ENCODE measurements at places on chromosomes 1 and 21.

- no peak for DNase-seq
Observed at GRCh38 chr1:30419831-30420230, 303.6 kb downstream of the MATN1 start.

- DNase-seq, result no peak
Observed at GRCh38 chr1:209456878-209457277, 126.6 kb upstream of the CAMK1G start.

- no peak for DNase-seq
Observed at GRCh38 chr1:223853748-223854147, 8.0 kb upstream of the TP53BP2 start.

- DNase-seq, result no peak
Observed at GRCh38 chr1:50295566-50295965, 127.7 kb downstream of the DMRTA2 start.

GRCh38 chr1:24805534-24806301 lies 60.5 kb downstream of the CLIC4 start:
- DNase-seq, result no peak

DNA sequence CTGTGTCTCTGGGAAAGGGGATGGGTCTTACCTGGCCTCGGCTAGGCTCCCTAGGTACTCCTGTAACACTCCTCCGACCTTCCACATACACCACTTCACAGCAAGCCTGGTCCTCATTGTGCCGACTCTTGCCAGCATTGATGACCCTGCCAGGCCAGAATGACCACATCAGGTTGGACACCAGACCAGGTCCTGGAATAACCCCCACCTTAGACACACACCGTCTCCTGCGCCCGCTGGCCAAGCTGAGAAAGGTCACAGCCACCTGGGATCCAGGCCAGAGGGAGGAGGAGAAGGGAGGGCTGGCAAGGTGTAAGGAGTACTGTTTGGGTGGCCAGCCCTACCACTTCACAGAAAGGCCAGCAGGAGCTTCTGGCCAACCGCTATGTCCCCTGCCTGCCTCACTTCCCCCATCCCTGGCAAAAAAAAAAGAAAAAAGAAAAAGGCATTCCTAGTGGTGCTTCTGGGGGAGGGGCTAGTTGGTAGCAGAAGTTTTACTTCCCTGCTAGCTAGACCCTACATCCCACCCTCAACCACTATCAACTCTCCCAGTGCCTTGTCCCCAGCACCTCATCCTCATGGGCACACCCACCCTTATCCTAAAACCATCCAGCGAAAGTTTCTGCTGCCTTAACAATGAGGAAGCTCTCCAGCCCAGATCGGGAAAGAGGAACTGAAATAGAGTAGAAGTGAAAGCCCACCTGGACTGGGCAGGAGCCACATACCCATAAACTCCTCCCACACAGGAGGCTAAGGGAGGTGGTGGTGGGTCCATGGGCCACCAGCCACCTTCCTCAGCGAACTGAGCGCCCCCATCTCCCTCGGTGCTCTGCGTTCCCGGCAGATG lies 1.4 kb downstream of the PPM1J start:
- DNase-seq, result no peak

GRCh38 chr1:95509989-95510388 lies 276.0 kb downstream of the RWDD3 start:
- no peak for DNase-seq

DNA sequence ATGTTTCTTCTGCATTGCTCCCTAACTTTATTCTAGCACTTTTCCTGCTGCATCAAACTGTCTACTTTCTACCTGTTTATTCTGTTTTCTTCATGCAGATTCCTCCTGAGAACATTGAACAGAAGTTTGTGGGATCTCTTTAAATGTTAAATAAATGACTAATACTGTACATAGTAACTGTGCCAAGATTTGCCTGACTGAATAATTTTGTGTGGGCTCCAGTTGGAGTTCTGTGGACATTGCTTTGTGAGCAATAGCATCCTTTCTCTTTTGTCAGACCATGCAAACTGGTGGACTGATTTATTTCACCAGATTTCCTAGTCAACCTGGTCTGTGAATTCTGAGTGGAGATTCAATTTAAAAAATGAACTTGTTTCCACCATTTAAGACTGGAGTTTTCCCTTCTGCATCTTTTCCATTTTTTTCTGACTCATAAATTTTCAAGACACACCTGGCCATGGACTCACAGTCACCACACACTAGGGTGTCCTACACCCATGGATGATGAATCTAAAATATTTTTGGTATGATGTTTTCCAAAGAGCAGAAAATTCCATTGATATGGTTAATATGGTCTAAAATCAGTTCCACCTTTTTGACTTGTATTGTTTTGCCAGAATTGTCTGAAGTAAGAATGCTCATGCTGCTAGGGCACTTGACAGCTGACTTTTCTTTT lies 140.7 kb upstream of the SPAG17 start:
- DNase-seq, result no peak

DNA sequence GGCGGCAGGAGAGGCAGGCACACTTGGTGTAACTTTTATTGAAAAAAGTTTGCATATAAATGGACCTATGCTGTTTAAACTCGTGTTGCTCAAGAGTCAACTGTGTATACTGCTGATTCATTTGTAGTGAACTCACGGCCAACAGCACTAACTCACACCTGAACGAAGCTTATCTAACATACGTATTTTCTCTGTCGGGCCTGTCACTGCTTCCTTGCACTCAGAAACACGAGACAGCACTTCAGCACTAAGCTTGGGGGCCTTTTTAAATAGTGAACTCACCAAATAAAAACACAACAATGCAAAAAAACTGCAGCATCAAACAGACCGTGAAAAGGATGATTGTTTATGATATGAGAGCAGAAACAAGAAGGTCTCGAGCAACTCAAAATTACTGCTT lies 58.9 kb upstream of the NEK2 start:
- DNase-seq, result no peak

DNA sequence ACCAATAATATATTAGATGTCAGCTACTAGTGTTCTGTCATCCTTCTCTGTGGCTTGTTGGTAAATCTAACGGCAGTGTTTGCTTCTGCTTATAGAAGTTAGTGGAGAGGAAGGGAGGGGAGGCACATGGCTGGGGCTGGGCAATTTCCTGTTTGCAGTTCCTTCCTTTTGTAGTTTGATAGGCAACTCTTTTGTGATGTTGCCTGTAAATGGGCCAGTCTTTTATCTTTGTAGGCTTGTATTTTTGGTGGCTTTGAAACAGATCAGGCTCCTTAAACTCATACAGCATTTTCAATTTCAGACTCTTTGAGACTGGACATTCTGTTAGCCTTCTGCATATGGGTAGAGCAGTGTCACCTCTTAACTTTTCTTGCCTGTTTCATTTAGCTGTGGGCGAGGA lies 48.1 kb downstream of the CDC14A start:
- no peak for DNase-seq

DNA sequence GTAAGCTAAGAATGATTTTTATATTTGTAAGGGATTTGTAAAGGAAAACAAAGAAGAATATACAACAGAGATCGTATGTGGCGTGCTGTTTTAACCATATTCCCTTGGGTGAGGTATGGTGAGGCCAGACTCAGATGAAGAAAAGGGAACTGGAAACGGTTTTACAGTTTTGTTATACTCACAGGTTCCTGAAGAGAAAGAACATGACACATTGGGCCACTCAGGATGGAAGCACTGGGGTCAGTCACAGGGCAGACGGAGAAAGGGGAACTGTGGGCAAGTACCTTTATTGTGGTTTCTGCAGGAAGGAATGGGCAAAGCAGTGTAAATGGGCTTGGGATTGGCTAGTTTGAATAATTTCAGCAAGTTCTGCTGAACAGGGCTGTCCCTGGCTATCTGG lies 177.4 kb downstream of the LBR start:
- no peak for DNase-seq

DNA sequence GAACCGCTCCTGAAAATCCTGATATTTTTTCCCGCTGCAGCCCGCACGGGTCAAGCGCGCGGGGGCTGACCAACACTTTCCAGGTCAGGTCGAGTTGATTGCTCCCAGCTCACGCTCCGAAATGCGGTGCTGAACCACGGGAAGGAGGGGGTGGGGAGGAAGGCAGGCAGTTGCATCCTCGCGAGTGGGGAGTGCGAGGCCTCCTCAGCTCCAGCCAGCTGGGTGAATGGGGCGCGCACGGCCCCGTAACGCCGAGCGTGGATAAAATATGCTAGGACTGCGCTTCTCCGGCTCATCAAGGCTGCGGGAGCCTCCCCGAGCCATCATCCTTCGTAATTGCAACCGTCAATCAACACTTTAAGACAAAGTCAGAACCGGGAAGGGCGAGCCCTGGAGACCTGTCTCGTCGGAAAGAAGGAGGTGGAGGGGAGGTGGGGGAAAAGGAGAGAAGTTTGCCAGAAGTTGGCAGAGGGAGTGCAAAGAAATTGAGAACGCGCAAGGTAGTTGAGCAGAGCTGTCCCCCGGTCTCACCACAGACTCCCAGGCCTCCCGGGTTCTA lies 8.0 kb downstream of the NR5A2 start:
- no peak for DNase-seq

- DNase-seq, result no peak
Observed at GRCh38 chr1:234639961-234640360, 30.0 kb upstream of the IRF2BP2 start.

GRCh38 chr1:42999308-42999707 lies 40.6 kb upstream of the SLC2A1 start:
- no peak for DNase-seq

DNA sequence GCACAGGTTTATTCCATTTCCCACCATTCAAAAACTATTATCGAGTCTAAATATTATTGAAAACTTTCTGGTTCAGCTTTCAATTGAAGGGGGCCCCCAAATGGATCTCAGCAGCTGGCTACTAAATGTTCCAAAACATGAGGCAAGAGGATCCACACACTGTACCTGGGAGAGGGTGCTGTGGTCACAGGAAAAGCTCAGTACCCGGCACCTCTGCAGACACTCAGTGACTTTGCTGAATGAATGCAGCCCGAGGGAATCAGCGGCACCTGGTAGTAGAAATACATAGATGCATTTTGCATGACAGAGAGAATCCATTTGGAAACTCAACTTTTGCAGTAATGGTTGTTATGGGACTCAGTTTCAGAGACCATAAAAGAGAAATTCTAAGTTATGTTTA lies 89.3 kb downstream of the PCP4 start:
- no peak for DNase-seq

DNA sequence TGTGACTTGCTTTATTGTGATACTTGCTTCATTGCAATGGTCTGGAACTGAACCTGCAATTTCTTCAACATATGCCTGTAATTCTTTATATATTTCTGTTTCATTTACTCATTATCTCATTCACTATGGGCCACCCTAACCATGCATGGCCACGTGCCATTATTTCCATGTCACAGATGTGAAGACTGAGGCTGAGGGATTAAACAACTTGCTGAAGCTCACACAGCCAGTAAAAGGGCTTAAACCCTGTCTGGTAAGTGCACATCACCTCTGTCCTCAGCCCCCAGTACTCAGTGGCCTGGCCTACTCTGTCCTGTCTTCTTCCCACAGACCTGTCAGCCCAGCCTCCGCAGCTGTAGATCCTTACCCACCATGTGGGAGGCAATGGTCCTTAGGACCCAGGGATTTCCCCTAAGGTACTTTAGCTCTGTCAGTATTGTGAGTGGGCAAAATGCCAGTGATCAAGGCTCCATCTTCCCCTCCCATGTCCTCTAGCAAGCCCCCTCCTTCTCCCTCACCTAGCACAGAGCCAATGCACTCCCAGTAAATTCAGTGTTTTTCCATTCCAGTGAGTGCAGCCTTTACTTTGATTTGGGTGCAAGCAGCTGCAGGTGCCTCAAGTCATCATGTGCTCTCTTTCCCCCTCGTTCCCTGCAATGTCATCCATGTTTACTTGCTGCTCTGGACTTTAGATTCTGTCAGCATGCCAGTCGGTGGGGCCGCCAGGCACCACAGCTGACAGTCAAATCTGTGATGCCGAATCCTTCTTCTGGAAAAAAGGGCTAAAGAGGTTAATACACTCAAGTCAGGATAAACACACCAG lies 228.2 kb upstream of the PROX1 start:
- no peak for DNase-seq

- no peak for DNase-seq
Observed at GRCh38 chr21:39029900-39030884, 153.1 kb downstream of the PSMG1 start.

DNA sequence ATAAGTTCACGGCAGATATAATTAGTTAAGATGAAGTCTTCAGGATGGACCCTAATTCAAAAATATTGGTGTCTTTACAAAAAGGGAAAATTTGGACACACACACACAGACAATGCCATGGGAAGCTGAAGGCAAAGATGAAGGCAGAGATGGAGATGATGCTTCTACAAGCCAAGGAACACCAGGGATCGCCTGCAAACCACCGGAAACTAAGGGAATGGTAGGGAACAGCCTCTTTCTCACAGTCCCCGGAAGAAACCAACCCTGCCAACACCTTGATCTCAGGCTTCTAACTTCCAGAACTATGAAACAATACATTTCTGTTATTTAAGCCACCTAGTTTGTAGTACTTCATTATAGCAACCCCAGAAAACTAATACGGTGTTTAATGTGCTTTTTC lies 15.1 kb upstream of the SERTAD4 start:
- no peak for DNase-seq

DNA sequence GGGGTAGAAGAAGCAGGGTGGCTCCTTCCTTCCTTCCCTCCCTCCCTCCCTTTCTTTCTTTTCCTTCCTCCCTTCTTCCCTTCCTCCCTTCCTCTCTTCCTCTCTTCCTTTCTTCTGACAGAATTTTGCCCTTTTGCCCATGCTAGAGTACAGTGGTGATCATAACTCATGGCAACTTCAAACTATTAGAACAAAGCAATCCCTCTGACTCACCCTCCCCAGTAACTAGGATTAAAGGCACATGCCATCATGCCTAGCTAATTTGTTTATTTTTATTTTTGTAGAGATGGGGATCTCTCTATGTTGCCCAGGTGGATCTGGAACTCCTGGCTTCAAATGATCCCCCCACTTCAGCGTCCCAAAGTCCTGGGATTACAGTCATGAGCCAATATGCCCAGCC lies 10.0 kb upstream of the RPE65 start:
- no peak for DNase-seq

GRCh38 chr1:56303805-56304204 lies 275.6 kb downstream of the PLPP3 start:
- DNase-seq, result no peak

DNA sequence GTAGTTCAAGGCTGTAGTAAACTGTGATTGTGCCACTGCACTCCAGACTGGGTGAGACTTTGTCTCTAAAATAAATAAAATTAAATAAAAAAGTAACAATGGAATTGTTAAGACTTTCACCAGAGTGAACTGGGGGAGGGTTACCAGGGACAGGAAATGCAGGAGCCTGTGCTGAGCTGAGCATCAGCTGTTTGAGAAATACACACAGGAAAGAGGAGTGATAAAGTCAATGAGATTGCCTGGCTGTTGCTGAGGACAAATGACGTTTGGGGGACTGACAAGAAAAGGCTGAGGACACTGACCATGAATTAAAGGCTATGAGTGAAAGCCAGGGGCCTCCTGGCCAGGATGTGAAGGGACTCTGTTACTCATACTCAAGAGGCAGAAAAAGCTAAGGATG lies 226.3 kb downstream of the SETD4 start:
- DNase-seq, result no peak

DNA sequence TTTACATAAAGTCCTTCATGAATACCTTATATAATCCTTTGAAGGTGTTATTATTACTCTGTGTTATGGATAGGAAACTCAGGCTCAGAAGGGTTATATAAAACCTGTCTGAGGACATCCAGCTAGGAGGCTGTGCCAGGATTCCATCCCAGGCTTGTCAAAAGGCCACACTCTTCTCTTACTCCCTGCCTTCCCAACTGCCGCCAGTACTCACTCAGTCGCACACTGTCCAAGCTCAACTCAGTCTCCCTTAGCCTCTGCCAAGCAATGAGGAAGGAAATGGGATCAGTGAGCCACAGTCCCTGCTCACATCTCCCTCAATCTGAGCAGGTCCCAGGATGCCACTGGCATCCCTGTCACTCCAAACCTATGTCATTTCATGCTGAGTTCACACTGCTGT lies 94.4 kb downstream of the NAV1 start:
- no peak for DNase-seq
